ENCODE measurements at places on chromosomes 12 and 14.

- DNase-seq, result no peak
These were observed 75.3 kb upstream of the SYT10 start for GRCh38 chr12:33514893-33515292.

DNA sequence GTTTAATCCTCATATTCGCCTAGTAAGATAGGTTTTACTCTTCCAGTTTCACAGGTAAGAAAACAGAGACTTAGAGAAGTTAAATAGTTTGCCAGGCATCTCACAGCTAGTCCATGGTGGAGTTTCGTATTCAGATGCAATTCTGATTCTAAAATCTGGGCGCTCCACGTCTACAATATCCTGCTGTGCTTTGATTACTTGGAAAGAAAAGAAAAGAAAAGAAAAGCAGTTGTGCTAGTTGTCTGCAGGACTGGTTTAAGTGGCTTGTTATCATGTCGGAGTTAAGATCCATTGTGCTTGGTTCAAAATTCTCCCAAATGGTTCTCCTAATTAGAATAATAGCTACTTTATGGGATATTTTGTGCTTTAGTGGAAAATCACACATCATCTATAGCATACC is 18.6 kb downstream of the AKAP3 start:
- no peak for DNase-seq

- no peak for DNase-seq
These were observed 245.9 kb downstream of the ADAMTS20 start for GRCh38 chr12:43306066-43306465.

GRCh38 chr14:68952531-68953195 is 26.4 kb downstream of the ACTN1 start:
- DNase-seq, result no peak

DNA sequence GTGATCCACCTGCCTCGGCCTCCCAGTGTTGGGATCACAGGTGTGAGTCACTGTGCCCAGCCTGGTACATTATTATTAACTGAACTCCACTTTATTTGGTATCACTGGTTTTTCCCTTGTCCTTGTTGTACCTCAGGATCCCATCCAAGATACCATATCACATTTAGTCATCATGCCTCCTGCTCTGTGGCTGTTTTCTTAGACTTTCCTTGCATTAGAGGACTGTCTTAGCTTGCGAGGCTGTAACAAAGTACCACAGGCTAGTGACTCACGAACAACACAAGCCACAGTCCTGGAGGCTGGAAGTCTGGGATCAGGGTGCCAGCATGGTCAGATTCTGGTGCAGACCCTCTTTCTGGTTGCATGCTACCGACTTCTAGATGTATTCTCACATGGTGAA is 12.2 kb downstream of the KLC1 start:
- DNase-seq, result no peak

DNA sequence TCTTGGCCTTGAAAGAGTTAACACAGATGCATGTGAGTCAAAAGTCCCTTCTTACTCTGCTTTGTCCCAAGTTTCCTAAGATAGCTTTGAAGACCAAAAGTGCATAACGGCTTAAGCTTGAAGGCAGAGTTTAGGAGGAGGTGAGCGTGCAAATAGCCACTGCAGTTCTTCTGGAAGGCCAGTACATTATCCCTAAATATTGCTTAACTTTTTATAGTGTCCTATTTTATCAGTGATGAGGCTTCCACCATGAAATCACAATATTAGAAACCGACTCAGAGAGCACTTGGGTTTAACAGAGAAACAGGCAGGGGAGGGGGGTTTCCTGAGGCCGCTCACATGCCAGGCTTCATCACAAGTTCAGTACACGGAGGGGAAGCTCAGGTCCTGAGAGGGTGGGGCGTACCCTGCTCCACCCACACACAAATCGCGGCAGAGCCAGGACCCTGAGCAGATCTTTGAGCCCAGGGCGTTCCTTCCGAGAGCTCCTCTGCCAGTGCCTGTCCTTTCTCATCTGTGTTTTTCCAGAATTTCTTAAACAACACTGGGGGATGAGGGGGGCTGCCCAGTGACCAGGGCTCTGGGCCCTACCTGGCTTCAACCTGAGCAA is 26.8 kb upstream of the BDKRB2 start:
- DNase-seq, result no peak
